ENCODE measurements at places on chromosomes 6 and 20.

GRCh38 chr20:34581341-34582184 lies 23.0 kb downstream of the MAP1LC3A start:
- no peaks in the 10 kb centered on the region for H3K4me1 ChIP-seq
- DNase-seq, result no peak
- H3K4me3 ChIP-seq, result no peak overlapping the region
- H3K27ac ChIP-seq, result no peak overlapping the region
- H3K27me3 ChIP-seq, result no peaks in the 10 kb centered on the region

- H3K4me3 ChIP-seq, result no peak overlapping the region
- H3K36me3 ChIP-seq, result no peaks in the 10 kb centered on the region
- no peak overlapping the region for H3K27ac ChIP-seq
- no peaks in the 10 kb centered on the region for H3K4me1 ChIP-seq
- peaks cover 4% of the 10 kb centered on the region for H3K27me3 ChIP-seq
Measured at GRCh38 chr20:60437418-60437817, 479.2 kb downstream of the CDH26 start.

DNA sequence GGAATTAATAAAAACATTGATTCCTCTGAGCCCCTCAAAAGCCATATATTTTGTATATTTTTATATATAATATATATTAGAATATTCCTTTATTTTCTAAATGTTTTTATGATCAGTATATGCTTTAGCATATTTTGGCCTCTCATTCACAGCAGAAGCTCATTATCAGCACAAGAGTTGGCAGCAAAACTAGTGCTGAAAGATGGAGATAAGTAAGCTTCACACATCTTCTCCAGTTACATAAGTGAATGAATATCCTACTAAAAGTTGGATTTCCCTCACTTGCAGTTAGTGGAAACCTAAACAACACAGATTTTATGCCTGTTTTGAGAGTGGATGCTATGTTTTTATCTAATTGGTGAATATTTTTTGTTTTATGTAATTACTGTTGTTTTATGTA lies 1303.8 kb upstream of the ADGRB3 start:
- H3K27ac ChIP-seq, result no peak overlapping the region
- no peak overlapping the region for H3K4me3 ChIP-seq
- no peak for DNase-seq
- no peaks in the 10 kb centered on the region for H3K27me3 ChIP-seq

DNA sequence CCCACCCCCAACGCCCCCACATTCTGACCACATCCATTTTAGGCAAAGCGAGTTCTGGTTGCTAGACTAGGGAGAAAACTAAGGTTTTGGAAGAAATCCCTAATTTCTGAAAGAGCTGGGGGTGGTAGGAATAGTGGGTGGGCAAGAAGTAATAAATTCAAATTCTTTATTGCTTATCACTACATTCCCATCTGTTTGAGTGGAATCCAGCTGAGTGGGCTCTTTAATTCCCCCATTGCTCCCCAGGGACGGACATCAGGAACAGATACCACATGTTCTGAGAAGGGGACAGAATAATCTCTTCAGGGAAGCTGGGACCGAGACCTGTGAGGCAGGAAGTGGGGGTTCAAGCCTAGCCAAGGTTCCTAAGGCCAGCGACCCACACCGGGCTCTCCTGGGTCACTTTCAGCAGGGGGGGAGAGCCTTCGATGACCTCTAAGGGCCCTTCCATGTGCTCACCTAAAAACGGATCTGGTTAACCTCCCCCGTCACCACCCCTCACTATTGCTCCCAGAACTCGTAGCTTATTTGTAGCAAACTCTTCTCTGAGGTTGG lies 42.3 kb upstream of the MRPS10 start:
- H3K36me3 ChIP-seq, result no peaks in the 10 kb centered on the region
- peaks cover 8% of the 10 kb centered on the region for H3K27me3 ChIP-seq
- no peak for DNase-seq
- H3K27ac ChIP-seq, result no peak overlapping the region
- no peak overlapping the region for H3K4me3 ChIP-seq

GRCh38 chr6:24997231-24997630 lies 61.5 kb upstream of the RIPOR2 start:
- no peak for DNase-seq
- H3K36me3 ChIP-seq, result peaks cover 6% of the 10 kb centered on the region
- H3K4me1 ChIP-seq, result no peaks in the 10 kb centered on the region
- H3K27me3 ChIP-seq, result no peaks in the 10 kb centered on the region

GRCh38 chr6:38035478-38035877 lies 216.0 kb downstream of the ZFAND3 start:
- DNase-seq, result no peak
- H3K36me3 ChIP-seq, result no peaks in the 10 kb centered on the region
- H3K4me3 ChIP-seq, result no peak overlapping the region
- H3K27ac ChIP-seq, result no peak overlapping the region

GRCh38 chr20:59948828-59949720 lies 8.9 kb downstream of the FAM217B start:
- H3K4me3 ChIP-seq, result no peak overlapping the region
- peaks cover 3% of the 10 kb centered on the region for H3K27me3 ChIP-seq
- DNase-seq, result no peak
- no peaks in the 10 kb centered on the region for H3K36me3 ChIP-seq

GRCh38 chr6:41413250-41413649 lies 77.8 kb downstream of the NCR2 start:
- DNase-seq, result no peak
- peaks cover 37% of the 10 kb centered on the region for H3K4me1 ChIP-seq
- no peaks in the 10 kb centered on the region for H3K36me3 ChIP-seq
- peaks cover 27% of the 10 kb centered on the region for H3K27me3 ChIP-seq
- H3K27ac ChIP-seq, result no peak overlapping the region

DNA sequence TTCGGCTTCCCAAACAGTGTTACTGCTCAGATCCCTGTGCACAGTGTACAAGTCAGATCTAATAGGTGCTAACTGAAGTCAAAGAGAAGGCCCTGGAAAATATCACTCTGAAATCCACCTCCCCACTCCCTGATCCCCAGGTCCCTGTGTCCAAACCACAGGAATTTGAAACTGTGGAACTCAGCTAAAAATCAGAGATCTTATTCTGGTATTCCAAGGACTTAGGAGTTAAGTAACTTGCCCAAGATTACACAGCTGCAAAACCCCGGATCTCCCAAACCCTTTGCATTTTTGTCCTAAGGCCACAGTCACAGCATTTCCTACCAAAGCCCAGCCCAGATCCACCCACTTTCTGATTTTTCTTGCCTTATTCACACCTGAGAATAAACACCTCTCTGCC lies 32.3 kb upstream of the SLC23A2 start:
- H3K27me3 ChIP-seq, result peaks cover 4% of the 10 kb centered on the region
- H3K36me3 ChIP-seq, result no peaks in the 10 kb centered on the region
- DNase-seq, result no peak
- no peaks in the 10 kb centered on the region for H3K4me1 ChIP-seq
- no peak overlapping the region for H3K4me3 ChIP-seq
- H3K27ac ChIP-seq, result no peak overlapping the region

GRCh38 chr6:74248966-74249365 lies 553.0 kb downstream of the CD109 start:
- H3K27ac ChIP-seq, result no peak overlapping the region
- no peaks in the 10 kb centered on the region for H3K4me1 ChIP-seq
- DNase-seq, result no peak
- H3K4me3 ChIP-seq, result no peak overlapping the region

DNA sequence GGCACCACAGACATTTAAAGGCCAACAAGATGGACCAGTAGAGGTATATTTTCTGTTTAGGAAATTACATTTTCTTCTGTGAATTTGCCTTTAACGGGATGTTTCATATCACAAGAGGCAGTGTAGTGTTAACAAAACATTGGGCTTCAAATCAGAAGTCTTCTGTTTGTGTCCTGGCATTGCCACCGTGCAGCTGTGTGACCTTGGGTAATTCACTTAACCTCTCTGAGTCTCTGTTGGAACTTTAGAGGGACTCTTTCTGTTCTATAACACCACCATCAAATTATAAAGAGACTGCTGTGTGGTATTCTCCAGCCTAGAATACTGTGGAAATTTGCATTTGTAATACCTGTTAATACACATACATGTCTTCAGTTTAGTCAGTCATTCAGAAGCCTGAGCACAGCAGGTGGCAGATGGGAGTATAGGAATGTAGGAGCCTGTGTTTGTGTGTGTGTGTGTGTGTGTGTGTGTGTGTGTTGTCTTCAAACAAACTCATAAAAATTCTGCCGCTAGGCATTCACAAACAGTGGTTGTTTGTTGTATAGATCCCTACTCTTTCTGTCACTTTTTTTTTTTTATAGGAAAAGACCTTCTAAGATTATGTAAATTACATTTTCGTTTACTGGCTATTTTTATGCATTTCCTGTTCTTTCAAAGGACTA lies 22.6 kb downstream of the UST start:
- peaks cover 14% of the 10 kb centered on the region for H3K4me1 ChIP-seq
- H3K27me3 ChIP-seq, result no peaks in the 10 kb centered on the region
- H3K4me3 ChIP-seq, result no peak overlapping the region

- H3K36me3 ChIP-seq, result no peaks in the 10 kb centered on the region
- no peak for DNase-seq
- H3K4me3 ChIP-seq, result no peak overlapping the region
- H3K27ac ChIP-seq, result no peak overlapping the region
Measured at GRCh38 chr6:127178746-127179145, 60.3 kb downstream of the RSPO3 start.

GRCh38 chr20:59141818-59142581 lies 21.6 kb upstream of the ZNF831 start:
- DNase-seq, result no peak
- peaks cover 17% of the 10 kb centered on the region for H3K36me3 ChIP-seq
- no peak overlapping the region for H3K27ac ChIP-seq
- peaks cover 3% of the 10 kb centered on the region for H3K4me1 ChIP-seq

GRCh38 chr6:131013495-131013894 lies 49.5 kb downstream of the EPB41L2 start:
- peaks cover 7% of the 10 kb centered on the region for H3K36me3 ChIP-seq
- no peak overlapping the region for H3K27ac ChIP-seq
- H3K4me3 ChIP-seq, result no peak overlapping the region

DNA sequence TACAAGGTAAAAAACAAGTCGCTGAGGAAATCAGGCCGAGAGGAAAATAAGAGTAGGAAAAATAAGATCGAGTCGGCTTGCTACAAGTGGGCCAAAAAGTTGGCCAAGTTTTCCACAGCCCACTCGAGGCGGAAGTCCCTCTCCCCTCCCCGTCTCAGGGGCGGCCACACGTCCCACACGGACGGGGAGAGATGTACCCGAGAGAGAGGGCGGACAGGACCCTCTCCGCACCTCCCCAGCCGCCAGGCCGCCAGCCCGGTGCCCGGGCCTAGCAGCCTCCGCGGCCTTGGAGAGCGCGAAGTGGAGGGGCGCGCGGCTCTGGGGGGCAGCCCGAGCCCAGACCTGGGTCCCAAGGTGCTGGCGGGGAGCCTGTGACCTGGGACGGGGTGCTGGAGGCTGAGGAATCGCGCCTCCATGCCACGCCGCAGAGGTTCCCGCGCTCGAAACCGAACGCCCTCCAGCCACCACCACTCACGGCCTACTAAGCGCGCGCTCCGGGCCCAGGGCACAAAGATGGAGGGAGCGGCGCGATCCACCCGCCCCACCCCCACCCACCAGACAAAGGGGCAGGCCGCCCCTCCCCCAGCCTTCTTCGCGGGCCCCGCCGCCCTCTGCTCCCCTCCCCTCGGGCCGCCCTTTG lies 1.9 kb upstream of the HMGA1 start:
- H3K27ac ChIP-seq, result peak overlapping the region; percentile 76
- H3K36me3 ChIP-seq, result no peaks in the 10 kb centered on the region
- no peak for DNase-seq
- peak overlapping the region; percentile 70 for H3K4me3 ChIP-seq

- peaks cover 3% of the 10 kb centered on the region for H3K27me3 ChIP-seq
- H3K27ac ChIP-seq, result no peak overlapping the region
- H3K4me3 ChIP-seq, result no peak overlapping the region
- no peaks in the 10 kb centered on the region for H3K36me3 ChIP-seq
- no peak for DNase-seq
Measured at GRCh38 chr6:12037798-12038197, 25.7 kb downstream of the HIVEP1 start.

- H3K4me1 ChIP-seq, result peaks cover 61% of the 10 kb centered on the region
- H3K27ac ChIP-seq, result peak overlapping the region; percentile 63
- peaks cover 7% of the 10 kb centered on the region for H3K27me3 ChIP-seq
Measured at GRCh38 chr6:156866220-156867015, 89.2 kb downstream of the ARID1B start.

GRCh38 chr20:48332555-48332954 lies 495.2 kb downstream of the PREX1 start:
- no peaks in the 10 kb centered on the region for H3K36me3 ChIP-seq
- no peak overlapping the region for H3K4me3 ChIP-seq
- peaks cover 4% of the 10 kb centered on the region for H3K27me3 ChIP-seq
- H3K27ac ChIP-seq, result no peak overlapping the region

- no peak for DNase-seq
- peaks cover 7% of the 10 kb centered on the region for H3K27me3 ChIP-seq
- H3K4me3 ChIP-seq, result no peak overlapping the region
Measured at GRCh38 chr6:111925296-111925695, 52.0 kb upstream of the FYN start.

- H3K36me3 ChIP-seq, result no peaks in the 10 kb centered on the region
- peaks cover 16% of the 10 kb centered on the region for H3K27me3 ChIP-seq
- peak overlapping the region; percentile 6 for H3K27ac ChIP-seq
- peaks cover 3% of the 10 kb centered on the region for H3K4me1 ChIP-seq
- H3K4me3 ChIP-seq, result peak overlapping the region; percentile 18
Measured at GRCh38 chr20:31851240-31851955, 6.0 kb upstream of the FOXS1 start.

DNA sequence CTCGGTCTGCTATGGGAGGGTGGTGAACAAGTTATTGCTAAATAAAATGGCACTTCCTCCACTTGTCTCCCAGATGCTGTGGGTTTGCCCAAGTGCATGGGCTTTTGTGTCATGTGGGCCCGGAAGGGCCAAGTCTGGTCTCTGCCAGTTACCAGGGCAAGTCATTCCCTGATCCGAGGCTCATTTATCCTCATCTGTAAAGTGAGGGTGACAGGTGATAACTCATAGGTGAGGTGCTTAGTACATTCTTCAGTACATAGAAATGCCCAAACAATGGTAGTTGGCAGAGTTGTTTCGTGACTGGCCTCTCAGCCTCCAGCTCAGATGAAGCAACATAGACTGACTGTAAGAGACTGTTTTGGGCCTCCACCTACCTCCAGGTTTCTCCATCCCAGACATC lies 2.0 kb upstream of the MUCL3 start:
- no peak overlapping the region for H3K4me3 ChIP-seq
- H3K36me3 ChIP-seq, result peaks cover 3% of the 10 kb centered on the region
- H3K27me3 ChIP-seq, result peaks cover 2% of the 10 kb centered on the region
- H3K4me1 ChIP-seq, result no peaks in the 10 kb centered on the region
- DNase-seq, result no peak

GRCh38 chr6:53594596-53594995 lies 49.7 kb upstream of the GCLC start:
- no peaks in the 10 kb centered on the region for H3K4me1 ChIP-seq
- H3K4me3 ChIP-seq, result no peak overlapping the region
- H3K36me3 ChIP-seq, result no peaks in the 10 kb centered on the region
- no peaks in the 10 kb centered on the region for H3K27me3 ChIP-seq
- H3K27ac ChIP-seq, result no peak overlapping the region

DNA sequence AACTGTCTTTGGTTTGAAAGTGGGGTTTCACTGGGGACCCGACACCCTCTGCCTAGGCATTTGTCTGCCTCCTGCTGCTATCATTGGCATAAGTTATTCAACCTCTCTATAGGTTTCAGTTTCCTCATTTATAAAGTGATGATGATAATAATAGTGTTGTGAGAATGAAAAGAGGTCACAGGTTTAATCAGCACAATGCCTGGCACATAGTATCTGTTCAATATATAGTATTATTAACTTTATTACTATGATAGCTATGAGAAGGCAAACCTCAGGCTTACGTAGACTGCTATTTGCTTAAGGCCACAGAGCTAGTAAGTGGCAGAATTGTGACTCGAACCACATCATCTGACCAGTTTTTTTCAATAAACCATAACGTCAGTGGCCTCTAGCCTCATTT lies 256.8 kb downstream of the CDKAL1 start:
- peaks cover 6% of the 10 kb centered on the region for H3K4me1 ChIP-seq
- H3K4me3 ChIP-seq, result no peak overlapping the region
- H3K27ac ChIP-seq, result no peak overlapping the region
- no peaks in the 10 kb centered on the region for H3K36me3 ChIP-seq
- peaks cover 5% of the 10 kb centered on the region for H3K27me3 ChIP-seq
- no peak for DNase-seq
